ENCODE measurements at places on chromosomes 12 and 14. TPM values are rescaled to one million over a fixed set of nuclear protein-coding genes. Genes with fewer than 3 reads are reported as not detected.

Gene AVPR1A
- total RNA-seq: not detected

Gene WNT5B
- total RNA-seq: 50.9 TPM

Gene HCAR2
- not detected for total RNA-seq

Gene OSGEP
- total RNA-seq: 61.1 TPM

Gene CCDC184
- 0.26 TPM for total RNA-seq

Gene IL23A
- 0.29 TPM for total RNA-seq

Gene SYNDIG1L
- not detected for total RNA-seq

DNA sequence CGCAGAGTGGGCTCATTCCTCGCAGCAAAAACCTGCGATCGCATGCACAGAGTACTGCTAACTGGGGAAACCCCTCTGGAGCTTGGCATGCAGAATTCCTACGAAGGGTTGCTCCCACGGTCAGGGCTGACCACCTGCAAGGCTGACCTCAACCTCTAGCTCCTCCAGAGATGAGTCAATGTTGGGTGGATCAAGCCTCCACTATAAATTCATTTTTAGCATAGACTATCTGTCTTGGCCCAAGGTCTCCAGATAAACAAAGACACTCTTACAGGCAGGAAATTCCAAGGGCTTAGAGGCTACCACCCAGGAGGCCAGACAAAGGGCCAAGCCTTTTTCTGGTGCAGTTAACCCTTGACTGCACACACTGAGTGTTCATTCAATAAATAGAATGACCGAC is 296.5 kb downstream of the TMEM132D start:
- no peak for DNase-seq

DNA sequence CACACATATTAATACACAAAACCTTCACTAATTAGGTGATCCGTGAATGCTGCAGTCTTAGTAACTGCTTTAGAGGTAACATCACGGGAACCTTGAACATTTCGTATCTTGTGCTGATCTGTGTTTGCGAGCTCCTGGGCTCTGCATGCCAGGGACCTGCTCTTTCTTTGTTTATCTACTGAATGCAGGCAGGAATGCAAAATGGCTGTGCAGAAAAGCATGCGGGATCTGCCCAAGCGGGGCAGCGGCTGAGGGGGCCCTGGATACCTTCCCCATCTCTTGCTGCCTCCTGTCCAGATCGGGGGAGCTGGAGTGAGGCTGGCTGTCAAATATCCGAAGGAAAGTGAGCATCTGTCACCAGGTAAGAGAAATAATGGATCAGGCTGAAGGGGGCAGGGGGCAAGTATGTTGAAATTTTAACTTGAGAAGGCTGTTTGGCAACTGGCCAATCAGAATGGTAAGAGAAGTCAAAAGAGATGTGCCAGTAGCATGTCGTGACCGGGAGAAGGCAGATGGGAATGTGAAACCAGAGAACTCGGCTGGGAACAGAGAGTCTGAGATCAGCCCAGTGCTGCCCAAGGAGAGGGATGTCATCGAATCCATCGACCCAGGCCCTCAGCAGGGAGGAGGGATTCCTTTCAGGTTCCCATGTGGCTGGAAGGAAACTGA is 191.4 kb downstream of the TTC7B start:
- DNase-seq: no peak

- DNase-seq: no peak
Measured at GRCh38 chr12:72889791-72890190, 617.6 kb downstream of the TRHDE start.

GRCh38 chr14:22251090-22251489 is 337.9 kb downstream of the DAD1 start:
- no peak for DNase-seq

- no peak for DNase-seq
Measured at GRCh38 chr14:90381999-90382451, 14.8 kb upstream of the CALM1 start.

- no peak for DNase-seq
Measured at GRCh38 chr12:59007620-59008019, 87.3 kb upstream of the LRIG3 start.

GRCh38 chr14:50997712-50998111 is 53.4 kb upstream of the PYGL start:
- no peak for DNase-seq

DNA sequence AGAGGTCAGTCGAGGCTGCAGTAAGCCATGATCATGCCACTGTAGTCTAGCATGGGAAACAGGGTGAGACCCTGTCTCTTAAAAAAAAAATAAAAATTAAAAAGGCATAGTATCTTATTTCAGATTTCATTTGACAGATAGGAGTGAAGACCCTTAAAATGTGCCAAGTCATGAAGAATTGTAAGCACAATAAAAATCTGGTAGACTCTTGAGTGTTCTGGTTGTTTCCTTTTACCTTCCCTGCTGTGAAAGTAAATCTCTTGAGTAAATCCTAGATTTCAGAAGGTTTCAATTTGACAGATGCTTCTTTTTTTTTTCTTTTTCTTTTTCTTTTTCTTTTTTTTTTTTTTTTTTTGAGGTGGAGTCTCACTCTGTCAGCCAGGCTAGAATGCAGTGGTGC is 109.0 kb downstream of the ESR2 start:
- no peak for DNase-seq

GRCh38 chr14:93381644-93382043 is 34.7 kb downstream of the COX8C start:
- no peak for DNase-seq

- DNase-seq: peak; percentile 87
Measured at GRCh38 chr12:68899251-68899771, 33.7 kb downstream of the CPM start.
